ENCODE measurements at places on chromosomes 11 and 22. TPM values are rescaled to one million over a fixed set of nuclear protein-coding genes. Genes with fewer than 3 reads are reported as not detected.

The TMPRSS4 gene
- 168 TPM for total RNA-seq

The OR52I2 gene
- not detected for total RNA-seq

The LAYN gene
- 1.6 TPM for total RNA-seq

The OTOG gene
- not detected for total RNA-seq

DNA sequence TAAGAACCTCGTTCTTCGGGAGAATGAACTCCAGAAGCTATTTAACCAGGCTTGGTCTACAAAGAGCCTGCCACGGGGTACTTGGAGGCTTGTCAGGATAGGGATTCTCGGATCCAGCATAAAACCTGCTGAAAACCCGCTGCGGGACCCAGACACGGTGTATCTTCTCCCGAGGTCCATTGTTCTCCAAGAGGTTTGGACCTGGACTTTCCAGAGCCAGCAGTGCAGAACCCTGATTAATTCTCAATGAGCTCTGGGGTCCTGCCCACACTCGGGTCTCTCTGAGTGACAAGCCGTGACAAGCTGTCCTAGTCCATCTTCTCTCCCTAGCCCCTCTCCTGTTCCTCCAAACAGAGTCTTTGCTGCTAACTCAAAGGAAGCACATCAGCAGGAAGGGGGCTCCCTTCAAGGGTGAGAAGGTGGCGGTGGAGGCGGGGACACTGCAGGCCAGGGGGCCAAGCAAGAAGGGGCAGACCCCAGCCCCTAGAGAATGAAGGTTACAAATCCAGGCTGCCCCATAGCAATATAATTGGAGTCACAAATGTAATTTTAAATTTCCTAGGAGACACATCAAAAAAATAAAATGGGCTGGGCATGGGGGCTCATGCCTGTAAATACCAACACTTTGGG lies 12.2 kb downstream of the SHANK2 start:
- no peak for DNase-seq

- DNase-seq: no peak
Observed at GRCh38 chr11:112795142-112795815, 165.9 kb upstream of the NCAM1 start.

- DNase-seq: no peak
Observed at GRCh38 chr22:39501644-39502108, 414 bp upstream of the MIEF1 start.

DNA sequence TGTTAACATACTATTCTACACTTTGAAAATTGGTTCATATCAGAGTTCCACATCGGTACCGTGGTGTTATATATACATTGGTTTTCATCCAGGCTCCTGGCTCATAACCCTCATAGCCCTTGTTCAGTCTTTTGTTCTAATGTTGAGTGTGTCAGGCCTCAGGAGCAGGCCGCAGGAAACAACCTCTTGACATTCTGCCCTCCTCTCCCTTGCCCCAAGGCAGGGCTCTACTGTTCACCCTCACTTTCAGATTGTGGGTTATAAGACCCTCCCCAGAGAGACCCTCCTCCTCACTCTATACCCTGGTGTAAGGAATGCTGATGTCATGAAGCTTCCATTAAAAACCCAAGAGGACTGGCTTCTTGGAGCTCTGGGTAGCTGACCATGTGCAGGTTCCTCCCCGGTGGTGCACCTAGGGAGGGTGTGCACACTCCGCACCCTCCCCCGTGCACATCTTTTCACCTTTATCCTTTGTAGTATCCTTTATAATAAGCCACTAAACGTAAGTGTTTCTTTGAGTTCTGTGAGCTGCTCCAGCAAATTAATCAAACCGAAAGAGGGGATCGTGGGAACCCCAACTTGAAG lies 12.1 kb downstream of the SSH3 start:
- DNase-seq: no peak

GRCh38 chr22:48277868-48278581 lies 1515.6 kb downstream of the TBC1D22A start:
- DNase-seq: no peak

- DNase-seq: no peak
Observed at GRCh38 chr11:102891736-102892135, 17.0 kb upstream of the MMP12 start.

GRCh38 chr11:34209809-34210208 lies 104.4 kb downstream of the NAT10 start:
- DNase-seq: no peak

- DNase-seq: no peak
Observed at GRCh38 chr11:130776061-130776419, 140.2 kb downstream of the SNX19 start.

- DNase-seq: no peak
Observed at GRCh38 chr11:68682531-68682961, 1.8 kb upstream of the GAL start.

DNA sequence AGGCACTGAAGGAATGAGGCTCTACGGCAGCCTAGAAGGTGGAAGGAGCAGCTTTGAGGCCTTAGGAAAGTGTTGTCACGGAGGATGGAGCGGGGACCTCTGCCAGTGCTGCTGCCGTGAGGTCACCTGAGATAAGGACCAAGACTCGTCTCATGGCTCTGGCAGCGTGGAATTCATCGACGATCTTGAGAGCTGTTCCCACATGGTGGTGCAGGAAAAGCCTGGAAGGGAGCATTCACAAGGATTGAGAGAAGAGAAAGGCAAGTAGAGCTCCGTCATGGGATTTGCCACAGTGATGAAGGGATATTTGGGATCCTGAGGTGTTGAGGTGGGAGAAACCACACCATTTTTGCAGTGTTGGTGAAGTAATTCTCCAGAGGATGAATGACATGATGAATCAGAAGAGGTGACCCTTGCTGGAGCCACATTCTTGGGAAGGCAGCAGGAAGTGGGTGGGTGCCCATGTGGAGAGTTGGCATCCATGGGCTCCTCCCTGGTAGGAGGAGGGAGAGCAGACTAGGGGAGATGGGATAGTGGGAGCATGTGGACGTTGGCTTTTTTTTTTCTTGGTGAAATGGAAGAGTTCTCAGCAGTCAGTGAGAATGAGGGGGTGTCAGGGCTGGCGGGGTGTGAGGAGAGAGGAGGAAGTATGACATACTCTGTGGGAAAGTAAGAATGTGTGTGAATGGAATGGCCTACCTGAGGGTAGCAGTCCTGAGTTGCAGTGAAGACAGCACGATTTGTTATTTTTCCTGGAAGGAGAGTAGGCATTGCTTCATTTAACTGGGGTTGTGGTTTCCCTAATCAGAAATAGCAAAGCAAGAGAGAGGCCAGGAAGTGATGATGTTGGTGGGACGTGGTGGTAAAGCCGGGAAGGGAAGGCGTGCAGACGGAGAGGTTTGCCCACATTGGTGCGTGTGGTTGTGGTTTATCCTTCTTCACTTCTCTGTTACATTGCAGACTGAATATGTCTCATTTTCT lies 11.1 kb downstream of the PPP6R3 start:
- no peak for DNase-seq

DNA sequence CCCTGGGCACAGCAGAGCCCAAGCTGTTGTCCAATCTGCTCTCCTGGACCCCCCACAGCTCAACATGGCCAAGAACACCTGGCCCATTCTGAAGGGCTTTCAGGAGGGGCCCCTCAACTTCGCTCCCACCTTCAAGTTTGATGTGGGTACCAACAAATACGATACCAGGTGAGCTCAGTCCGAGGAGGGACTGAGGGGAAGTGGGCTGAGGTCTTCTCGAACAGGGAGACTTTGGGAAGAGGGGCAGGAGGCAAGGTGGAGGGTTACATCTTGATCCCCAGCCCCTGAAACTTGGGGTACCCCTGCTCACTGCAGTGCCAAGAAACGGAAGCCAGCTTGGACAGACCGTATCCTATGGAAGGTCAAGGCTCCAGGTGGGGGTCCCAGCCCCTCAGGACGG lies 5.4 kb downstream of the INPP5J start:
- DNase-seq: no peak

DNA sequence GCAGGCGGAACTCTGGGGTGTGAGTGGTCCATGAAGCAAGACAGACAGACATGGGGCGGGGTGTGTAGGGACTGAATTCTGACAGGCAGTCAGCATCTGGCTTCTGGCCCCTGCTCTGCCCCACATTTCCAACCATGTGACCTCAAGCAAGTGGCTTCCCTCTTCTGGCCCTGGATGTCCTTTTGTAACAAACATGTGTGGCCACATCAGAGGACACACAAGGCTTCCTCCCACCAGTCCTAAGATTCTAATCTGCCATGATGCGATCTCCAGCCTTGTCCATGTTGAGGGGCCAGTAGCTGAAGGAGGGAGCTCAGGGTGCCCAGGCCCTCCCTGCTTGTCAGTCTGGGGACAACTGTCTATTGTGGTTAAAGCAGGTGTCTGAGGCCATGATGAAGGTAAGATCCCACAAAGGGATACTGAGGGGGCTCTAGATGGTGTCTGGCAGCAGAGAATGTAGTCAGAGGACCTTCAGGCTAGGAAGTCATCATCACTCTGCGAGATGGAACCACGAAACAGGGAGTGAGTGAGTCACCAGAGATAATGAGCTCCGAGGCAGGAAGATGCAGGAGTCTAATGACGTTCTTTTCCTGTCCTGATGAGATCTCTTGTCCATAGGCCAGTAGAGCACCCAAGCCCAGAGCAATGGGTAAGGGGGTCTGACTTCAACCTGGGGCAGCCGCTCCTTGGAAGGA lies 27.4 kb downstream of the DRD2 start:
- no peak for DNase-seq

DNA sequence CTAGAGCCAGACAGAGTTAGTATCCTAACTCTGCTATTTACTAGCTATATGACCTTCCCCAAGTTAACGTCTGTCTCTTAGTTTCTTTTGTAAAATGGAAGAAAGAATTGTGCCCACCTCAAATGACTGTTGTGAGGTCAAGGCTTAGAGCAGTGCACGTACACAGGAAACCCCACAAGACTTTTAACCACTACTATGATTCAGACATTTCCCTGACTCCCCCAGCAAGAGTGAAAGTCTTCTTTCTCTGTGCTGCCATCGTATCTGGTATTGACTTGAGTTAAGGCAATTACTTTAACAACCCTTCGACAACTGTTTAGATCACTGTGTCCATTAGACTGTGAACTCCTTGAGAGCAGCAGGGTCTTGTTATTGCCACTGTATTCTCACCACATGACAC lies 2.6 kb upstream of the OR52W1 start:
- DNase-seq: no peak

DNA sequence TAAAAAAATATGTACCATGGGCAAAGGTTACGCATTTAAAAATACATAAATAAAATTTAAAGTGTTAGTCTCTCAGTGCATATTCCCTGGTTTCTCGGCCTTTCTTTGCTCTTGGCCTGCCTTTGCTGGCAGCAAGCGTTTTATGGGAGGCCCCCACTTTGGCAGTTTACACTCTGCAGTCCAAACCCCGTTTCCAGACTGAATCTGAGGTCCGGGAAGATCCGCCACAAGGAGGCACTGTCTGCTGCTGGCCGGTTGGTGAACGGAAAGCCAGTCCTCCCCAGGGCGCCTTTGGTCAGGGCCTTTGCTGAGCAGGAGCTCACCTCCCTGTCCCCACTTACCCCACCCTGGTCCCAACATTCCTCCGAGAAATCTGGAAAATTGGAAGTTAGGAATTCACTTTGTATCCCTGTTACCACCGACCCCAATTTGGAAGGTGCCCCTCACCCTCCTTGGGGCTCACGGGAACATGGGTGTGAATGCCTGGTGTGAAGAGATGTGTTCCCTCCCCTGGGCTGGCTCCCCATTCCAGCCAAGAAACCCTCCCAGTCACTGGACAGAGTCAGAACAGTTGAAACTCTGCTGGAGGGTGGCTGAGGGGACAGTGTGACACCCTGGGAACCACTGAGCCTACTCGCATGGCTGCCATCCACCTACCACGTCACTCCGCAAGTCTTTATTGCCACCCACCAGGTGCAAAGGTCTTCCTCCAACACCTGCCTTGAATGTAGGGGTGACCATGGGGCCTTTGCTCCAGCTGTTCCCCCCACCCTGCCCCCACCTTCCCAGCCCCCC lies 9.4 kb upstream of the SF1 start:
- DNase-seq: no peak

DNA sequence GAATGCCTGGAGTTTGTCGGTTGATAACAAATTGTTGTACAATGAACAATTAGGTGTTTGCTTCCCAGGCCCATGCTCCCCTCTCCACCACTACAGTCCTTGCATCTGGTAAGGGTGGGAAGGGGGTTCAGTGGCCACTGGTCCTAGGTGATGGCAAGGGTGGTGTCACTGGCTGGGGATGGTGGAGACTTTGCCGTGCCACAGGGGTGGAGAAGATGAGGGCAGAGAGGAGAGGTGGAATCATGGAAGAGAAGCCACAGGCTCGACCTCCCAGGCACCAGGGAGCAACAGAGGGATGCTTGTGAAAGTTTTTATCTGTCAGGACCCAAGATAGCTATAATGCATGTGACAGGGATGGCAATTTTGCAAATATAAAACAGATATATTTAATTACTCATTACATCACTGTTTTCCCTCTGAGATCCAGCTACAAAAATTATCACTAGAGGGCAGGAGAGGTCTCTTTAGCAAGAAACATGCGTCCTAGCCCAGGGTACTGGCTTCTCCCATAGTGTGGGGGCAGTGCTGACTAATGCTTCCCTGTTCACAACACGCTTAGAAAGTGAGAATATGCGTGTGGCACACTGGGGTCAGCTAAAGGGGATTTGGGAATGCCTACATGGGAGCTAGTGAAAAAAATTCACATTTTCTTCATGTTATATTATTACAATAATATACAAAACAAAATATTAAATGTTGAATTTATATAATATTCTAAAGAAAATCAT lies 49.0 kb upstream of the AMPD3 start:
- DNase-seq: no peak

DNA sequence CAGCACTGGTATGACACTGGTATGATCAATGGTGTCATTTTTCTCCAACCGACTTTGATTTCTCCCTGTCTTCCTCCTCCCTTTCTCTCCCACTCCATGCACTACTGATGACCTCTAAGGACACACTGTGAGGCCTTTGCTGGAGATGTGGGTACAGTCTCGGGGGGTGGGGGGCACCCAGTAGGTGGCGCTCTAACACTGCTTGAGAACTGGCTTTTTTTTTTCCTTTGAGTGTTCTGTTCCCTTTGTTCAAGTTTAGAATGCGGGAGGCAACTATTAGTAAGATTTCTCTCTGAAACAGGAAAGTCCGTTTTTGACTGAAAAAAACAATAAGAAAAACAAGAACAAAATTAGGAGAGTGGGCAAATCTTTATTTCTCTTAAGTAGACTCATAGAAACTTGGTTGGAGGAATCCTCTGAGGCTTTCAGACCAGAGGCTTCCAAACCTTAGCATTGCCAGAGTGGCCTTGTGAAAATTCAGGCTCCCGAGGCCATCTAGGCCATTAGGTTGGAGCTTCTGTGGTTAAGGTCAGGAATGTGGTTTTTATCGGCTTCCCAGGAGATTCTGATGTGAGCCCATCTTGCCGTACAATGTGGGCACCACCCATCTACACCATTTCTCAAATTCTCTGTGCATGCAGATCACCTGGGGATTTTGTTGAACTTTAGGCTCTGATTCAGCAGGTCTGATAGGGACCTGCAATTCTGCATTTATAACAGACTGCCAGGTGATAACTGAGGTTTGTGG lies 43.2 kb downstream of the PANX1 start:
- no peak for DNase-seq

GRCh38 chr11:134724779-134725140 lies 312.7 kb upstream of the B3GAT1 start:
- DNase-seq: no peak
